ENCODE measurements at places on chromosomes 1 and 21.

DNA sequence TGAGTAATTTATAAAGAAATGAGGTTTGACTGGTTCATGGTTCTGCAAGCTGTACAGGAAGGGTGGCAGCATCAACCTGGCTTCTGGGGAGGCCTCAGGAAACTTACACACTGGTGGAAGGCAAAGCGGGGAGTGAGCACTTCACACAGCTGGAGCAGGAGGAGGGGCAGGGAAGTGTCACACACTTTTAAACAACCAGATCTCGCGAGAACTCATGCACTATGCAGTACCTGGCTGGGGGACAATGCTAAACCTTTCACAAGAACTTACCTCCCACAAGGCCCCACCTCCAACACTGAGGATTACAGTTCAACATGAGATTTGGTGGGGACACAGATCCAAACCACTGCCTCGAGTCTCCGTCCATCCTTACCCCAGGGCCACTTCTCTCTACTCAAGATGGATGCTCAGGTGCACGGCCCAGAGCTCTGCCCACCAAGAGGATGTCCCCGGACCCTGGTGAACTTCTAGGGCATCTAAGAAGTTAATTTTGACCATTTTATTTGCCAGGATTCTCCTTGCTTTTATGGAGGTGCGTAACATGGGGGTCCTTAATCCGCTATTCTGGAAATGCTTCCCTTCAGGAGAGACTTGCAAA, 22.7 kb upstream of the ACTRT2 start:
- DNase-seq, result no peak

DNA sequence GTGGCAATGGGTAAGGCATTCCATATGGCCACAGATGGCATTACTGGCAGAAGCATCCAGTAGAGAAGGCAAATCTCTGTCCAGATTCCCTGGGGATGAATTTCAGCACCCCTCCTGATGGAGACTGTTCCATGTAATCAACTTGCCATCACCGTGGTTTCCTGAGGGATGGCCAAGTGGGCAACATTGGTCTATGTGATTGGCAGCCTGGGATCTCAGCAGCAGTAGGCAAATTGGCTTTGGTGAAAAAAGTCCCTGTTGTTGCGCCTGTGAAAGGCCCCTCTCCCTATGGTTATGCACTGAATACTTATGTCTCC, 19.3 kb downstream of the DMRTB1 start:
- no peak for DNase-seq

- DNase-seq, result no peak
Observed at GRCh38 chr1:4527819-4528218, 126.6 kb upstream of the AJAP1 start.

- DNase-seq, result no peak
Observed at GRCh38 chr1:215539803-215540570, 27.1 kb upstream of the KCTD3 start.

DNA sequence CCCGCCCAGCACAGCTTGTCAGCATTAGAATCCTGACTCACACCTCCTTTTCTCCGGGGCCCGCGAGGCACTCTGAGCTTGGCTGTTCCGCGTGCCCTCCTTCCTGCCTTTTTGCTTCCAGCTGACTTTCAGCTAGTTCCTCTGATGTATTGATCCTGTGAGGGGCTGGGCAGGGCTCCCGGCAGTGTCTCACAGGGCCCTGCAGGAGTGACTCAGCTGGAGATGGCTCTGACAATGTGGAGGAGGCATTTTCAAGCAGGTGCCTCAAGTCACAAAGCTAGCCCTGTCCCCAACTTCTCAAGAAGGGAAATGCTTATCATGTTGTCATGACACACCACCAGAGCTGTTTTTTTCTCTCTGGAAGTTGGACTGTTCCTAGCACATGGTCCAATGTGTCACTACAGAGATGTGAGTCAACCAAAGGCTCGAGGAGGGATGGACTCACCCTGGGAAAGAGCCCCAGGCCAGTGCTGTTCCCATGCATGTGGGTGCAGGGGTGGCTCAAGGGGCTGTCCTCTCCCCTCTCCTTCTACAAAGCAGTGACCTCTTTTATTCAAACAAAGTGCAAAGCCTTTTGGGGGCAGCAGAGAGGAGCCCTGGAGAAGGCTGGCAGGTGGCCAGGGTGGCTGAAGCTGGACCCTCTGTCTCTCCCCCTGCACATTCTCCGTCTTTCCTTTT, 30.6 kb downstream of the SYT6 start:
- no peak for DNase-seq

DNA sequence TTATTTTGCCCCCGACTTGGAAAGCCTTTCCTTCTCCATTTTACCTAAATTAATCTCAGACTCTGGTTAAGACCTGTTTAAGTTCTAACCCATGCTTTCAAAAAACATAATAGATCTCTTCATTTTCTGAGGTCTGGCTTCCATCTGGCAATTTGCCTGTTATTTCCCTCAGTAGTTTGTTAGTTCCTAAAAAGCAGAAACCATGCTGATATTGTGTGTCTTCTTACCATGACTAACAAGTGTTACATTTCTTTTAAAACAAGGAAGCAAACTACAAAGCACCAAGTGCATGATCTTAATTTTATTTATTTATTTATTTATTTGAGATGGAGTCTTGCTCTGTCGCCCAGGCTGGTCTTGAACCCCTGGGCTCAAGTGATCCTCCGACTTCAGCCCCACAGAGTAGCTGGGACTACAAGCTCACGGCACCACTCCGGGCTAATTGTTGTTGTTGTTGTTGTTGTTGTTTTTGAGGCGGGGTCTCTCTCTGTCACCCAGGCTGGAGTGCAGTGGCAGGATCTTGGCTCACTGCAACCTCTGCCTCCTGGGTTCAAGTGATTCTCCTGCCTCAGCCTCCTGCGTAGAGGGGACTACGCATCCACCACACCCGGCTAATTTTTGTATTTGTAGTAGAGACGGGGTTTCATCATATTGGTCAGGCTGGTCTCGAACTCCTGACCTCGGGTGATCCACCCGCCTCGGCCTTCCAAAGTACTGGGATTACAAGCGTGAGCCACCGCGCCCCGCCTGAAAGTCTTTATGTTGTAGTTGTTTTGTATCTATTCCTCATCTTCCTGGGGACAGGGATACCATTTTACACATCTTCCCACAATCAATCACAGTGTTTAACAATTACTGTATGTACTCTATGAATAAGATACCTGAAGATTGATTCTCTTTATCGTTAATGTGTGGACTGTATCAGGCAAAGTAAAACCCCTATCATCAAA, 1.3 kb upstream of the PATJ start:
- no peak for DNase-seq

DNA sequence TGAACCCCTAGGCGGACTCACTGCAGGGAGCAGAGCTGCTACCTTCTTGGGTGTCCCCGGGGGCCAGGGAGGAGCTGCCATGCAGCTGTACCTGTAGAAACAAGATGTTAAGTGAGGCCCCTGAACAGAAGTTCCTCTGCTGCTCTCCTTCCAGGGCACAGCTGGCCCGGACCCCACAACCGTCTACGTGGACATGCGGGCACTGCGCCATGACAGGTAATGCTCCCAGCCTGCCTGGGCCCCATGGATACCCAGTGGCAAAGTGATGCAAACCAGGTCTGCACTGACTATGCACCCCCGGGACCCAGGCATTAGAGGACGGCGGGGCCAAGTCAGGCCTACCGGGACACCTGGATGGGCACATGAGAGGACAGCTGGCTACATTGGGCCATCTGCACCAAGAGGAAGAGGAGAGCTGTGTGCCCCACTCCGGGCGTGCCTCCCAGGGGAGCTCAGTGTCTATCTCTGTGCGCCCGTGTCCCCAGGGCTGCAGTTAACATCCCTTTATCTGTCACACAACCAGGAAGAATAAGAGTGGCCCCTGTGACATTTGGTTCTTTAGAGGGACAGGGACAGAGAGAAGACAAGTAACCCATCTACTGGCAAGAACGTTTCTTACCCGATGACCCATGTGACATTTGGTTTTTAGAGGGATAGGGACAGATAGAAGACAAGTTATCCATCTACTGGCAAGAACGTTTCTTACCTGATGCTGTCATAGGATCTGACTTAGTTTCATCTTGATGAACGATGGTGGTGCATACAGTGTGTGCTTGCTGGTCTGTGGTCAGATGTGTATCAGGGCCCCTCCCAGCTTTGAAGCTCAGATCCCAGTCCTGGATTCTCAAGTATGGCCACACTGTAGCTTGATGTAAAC, 44.1 kb downstream of the S100B start:
- DNase-seq, result no peak

DNA sequence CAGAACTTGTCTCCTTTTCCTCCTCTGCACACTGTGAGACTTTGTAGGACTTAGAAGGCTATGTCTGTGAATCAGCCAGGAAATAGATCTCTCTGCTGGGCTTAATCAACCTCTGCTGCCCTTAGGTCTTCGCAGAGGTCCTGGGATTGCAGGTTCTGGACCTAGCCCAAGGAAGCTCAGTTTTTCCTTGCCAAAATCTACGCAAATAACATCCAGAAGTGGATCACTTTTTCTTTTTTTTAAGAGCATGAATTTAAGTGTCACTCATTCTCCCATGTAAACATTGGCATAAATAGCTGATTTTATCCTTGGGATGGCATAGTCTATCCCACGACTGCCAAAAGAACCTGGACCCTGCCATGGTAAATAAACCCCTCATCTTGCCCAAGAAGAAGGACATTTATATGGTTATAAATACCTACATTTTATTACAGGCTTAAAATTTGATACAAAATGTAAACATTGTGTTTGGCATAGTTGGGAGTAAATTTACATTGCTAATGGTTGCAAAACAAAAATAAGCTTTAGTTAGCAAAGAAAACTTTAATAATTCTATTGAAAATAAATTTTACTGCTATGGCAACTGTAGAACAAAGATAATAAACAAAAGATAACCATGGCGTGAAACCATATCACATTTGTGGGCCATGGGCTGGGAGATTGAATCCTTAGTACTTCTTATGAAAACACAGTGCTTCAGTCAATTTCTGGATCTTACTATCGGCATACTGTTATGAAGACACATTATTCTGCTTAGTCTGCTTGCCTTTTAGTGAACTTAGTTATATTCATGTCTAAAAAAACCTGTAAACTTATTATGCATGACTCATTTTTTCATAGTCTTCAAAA, 24.5 kb upstream of the DISC1 start:
- no peak for DNase-seq

- peak; percentile 35 for DNase-seq
Observed at GRCh38 chr1:154714638-154715037, 106.7 kb upstream of the ADAR start.

GRCh38 chr1:175320804-175321203, 128.2 kb upstream of the KIAA0040 start:
- no peak for DNase-seq

- no peak for DNase-seq
Observed at GRCh38 chr1:23344987-23345472, 946 bp upstream of the HNRNPR start.

GRCh38 chr21:34320011-34320410, 43.8 kb upstream of the KCNE2 start:
- DNase-seq, result no peak

- DNase-seq, result no peak
Observed at GRCh38 chr1:181516706-181517105, 33.4 kb downstream of the CACNA1E start.

DNA sequence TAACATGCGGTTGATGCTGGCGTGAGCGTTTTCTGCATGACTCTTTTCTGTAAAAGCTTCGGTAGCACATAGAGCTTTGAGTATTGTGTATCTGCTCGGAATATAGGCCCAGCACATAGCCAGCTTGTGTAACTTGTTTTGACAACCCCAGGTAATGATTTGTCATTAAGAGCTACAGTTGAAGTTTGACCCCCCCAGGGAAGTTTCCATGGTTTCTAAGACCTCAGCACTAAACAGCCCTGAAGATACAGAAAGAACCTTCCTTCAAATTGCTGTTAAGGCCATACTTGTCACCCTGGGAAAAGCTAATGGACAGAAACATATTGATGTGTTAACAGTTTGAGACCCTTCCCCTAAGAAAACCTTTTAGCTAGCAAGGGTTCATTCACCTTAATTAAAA, 380.7 kb downstream of the PRDM2 start:
- DNase-seq, result no peak

DNA sequence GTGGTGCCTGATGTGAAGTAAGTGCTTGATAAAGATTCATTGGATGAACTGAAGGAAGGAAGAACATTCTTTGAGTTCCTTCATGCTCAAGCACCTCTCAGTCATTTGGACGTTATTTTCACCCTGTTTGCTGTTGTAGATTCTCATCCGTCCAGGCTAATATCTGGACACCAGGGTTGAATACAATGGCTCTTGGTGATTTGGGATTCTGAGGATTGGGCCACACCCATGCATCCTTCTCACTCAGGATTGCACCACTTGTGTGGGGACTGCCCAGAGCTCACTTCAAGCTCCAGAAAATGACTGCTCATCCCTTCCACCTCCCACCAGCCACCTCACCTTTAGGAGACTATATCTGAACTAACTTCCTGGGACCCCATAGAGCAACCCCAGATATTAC, 117.1 kb upstream of the IPO9 start:
- DNase-seq, result peak; percentile 62

DNA sequence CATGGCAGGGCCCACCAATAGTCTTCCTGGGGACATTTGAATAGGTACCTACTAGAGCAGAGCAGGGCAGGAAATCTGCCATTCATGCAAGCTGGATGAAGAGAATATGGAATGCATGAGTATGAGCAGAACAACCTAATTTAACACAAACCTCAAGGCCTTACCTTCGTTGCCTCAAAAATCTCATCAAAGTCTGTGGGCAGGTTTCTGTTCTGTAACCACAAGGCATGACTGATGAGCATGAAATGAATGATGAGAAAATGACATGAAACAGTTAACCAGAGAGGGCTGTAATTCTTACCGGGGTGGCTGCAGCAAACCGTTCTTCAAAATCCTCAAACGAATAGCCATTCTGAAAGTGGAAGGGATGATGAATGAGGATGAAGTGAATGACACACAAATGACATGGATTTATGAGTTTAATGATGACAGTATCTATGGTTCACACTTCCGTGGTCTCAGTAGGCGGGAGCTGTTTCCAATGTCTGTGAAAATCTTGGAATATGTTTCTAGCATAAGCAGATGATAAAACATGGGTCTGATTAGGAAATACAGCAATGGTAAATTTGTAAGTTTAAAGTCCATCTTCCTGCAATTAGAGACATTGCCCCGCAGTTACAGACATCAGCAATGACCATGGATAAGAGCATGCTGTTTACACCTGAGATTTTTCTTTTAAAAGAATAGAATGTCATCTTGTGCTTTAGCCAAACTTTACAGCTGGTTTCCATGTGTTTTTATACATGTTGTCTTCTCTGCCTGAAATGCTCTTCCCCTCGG, 67.6 kb upstream of the C8B start:
- no peak for DNase-seq
